ENCODE measurements at places on chromosomes 5 and 9. TPM values are rescaled to one million over a fixed set of nuclear protein-coding genes. Genes with fewer than 3 reads are reported as not detected.

The DMGDH gene
- total RNA-seq = 0.76 TPM

GRCh38 chr9:88355166-88355565 is 33.1 kb upstream of the SPIN1 start:
- no peak for DNase-seq

- no peak for DNase-seq
Observed at GRCh38 chr9:82170866-82171265, 182.3 kb downstream of the SPATA31D1 start.

GRCh38 chr9:8660383-8660782 is 860.8 kb upstream of the DMAC1 start:
- DNase-seq = peak; percentile 22

- DNase-seq = no peak
Observed at GRCh38 chr5:159402856-159403255, 72.6 kb upstream of the IL12B start.

DNA sequence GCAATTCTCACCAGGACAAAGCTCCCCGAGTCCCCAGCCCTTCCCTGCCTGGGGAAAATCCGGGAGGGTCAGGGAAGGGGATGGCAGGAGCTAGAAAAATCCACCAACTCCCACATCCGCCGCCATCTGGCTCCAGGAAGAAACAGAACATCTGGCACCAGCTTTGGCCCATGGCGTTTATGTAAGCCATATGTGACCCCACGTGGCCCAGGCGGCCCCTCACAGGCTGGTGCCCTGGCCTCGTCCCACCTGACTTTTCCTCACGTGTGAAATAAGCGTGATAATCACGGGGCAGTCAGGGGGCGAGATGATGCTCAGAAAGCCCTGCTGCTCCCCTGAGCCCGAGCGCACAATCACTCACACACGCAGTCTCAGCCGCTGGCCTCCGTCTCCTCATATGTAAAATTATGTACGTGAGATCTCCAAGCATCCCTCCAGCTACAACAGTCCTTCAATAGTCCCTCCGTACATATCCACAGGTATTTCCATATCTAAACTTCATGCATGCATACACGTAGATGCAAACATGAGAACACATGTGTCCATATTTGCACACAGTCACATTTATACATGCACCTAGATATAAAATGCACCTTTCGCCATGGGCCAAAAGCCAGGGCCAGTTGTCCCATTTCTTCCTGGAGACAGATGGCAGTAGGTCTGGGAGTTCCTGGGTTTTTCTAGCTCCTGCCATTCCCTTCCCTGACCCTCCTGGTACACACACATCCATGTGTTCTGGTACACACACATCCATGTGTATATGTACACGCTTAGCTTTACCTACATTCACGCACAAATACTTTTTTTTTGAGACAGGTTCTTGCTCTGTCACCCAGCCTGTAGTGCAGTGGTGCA is 28.9 kb downstream of the PLPP7 start:
- DNase-seq = no peak

DNA sequence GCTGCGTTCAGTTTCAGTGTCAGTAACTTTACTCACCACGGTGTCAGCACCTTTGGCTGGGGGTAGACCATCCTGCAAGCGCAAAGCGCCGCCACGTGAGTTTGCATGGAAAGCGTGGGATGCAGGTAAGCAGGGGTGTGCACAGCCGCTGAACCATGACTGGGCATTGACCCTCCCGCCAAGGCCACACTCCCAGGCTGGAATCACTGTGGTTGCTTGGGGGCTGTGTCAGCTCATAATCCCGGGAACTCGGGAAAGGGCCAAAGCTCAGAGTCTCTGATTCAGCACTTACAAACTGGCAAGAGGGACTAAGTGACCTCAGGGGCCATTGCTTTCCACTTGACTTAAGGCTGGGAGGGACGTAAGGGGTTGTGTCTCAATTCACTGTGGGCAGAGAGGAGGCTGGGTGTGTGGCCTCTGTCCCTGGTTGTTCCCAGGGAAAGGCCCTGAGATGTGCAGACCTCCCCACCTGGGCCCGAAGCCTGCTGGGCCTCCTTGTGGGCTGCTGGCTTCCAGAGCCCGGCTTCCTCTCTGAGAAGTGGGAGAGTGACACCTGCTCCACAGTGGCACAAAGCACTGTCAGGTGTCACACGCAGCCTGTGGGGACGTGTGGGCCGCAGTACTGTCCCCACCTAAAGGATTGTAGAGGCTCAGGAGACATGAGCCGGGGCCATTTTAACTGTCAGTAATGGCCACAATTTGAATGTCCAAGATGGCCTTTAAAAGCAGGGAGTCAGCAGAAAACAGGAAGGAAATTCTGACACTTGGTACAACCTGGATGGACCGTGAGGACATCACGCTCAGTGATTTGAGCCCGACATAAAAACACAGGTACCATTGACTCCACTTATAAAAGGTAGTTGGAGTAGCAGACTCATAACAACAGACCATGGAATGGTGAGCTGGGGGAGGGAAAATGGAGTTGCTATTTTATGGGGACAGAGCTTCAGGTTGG is 16.7 kb downstream of the ABO start:
- no peak for DNase-seq

GRCh38 chr5:81265101-81265500 is 32.0 kb downstream of the CKMT2 start:
- no peak for DNase-seq

GRCh38 chr9:111896942-111897600 is 457 bp downstream of the UGCG start:
- DNase-seq = peak; percentile 82

DNA sequence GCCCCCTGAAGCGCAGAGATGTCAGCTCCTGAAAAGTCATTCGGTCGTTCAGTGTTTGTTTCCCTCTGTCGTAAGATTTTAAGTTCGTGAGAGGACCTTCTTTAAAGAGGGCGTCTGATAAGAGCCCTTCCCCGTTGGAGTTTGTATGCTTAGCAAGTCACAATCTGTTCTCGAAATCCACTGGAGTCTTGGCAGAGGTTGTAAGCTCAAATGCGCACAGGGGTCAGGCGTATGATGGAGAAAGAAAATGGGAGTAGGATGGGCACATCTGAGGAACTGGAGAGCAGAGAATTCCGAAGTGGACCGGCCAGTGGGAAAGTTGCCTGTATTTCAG is 710 bp downstream of the HSD17B4 start:
- no peak for DNase-seq

GRCh38 chr9:113548221-113549041 is 84.9 kb downstream of the RGS3 start:
- DNase-seq = peak; percentile 82

- DNase-seq = no peak
Observed at GRCh38 chr5:122996091-122996490, 40.4 kb downstream of the PPIC start.

- no peak for DNase-seq
Observed at GRCh38 chr5:93017849-93018248, 563.2 kb downstream of the NR2F1-AS1 start.

DNA sequence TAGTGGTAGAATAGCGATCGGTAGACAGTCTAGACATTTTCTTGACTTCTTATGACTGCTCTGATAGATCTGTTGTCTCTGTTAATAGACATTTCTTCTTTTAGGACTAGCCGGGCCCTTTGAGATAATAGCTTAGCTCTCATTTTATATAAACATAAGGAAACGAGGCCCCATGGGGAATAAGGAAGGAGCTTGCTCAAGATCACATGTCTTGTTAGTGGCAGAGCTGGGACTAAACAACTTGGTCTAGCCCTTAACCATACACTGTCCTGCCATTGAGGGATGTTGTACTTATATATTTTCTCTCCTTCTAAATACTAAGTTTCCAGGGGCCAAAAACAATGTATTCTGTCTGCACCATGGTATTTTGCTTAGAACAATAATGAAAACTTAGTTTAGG is 140.0 kb downstream of the GCNT1 start:
- no peak for DNase-seq

The SNCAIP gene
- total RNA-seq = 50.6 TPM

DNA sequence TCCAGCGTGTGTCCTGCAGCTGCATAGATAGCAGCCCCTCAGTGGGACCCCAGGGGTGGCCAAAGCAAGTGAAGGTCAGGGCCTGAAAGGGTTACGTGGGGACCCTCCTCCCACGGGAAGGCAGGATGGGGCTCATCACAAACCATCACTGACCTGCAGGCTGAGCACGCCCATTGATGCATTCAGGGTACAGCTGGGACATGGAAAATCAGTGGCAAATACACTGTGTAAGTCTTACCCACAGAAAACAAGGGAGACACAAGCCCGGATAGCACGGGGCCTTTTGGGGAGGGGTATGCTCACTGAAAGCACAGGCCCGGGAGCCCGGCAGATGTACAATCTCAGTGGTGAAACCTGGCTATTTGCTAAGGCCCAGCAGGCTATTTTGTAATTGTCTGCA is 49.1 kb downstream of the SEMA4D start:
- no peak for DNase-seq

DNA sequence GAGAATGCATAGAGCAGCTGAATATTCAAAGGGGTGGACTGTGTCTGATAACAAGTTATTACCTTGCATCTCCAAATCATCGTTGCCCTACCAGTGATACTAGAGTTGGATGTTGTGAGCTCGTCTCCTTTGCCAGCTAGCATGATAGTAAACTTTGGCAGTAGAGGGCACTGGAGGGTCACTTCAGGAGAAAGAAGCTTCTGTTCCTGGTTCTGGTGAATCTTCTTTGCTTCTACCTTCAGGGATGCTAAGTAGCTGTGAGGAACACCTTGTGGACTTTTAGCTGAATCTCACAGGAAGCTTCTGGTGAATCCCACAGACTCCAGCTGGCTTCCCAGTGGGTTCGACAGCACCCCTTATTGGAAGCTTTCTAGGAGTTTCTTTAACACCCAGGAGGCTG is 626.6 kb upstream of the SGCD start:
- no peak for DNase-seq

DNA sequence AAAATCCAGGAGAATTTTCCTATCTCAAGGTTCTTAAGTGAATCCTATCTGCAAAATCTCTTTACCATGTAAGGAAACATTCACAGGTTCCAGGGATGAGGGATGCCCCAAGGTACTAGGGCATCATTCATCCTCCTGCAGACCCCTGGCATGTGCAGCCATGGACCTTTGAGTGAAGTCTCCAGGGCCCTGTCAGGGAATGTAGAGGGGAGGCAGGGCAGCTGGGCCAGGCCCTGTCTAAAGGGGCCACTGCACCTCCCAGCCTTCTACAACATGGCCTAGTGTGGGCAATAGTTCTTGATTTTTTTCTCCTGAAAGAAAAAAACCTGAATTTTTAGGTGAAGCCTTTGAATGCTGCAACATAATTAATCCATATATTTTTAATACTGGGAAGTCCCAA is 63.3 kb downstream of the SEMA4D start:
- no peak for DNase-seq

DNA sequence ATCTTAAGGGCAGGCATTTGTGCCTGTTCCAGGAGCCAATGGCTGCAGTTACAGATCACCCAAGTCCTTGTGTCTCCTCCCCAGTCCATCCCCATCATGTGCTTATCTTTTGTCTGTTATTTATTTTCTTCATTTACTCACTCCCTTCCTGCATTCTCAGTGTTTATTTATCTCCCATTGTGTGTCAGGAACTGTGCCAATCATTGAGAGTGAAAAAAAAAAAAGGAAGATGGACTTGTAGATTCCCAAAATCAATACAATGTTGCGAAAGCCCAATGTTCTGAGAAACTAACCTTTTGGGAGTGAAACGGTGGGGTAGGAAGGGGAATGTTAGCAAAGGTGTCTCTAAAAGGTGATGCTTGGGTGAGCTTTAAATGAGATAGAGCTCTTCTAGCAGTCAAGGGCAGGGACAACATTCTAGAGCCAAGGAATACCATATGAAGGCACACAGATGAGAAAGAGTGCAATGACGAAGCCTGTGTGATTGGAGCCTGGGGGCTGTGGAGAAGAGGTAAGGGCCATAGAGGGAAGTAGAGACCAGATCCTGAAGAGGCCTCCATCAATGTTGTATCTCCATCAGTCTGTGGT is 53.0 kb downstream of the CMYA5 start:
- no peak for DNase-seq

The F12 gene
- 0.89 TPM for total RNA-seq

DNA sequence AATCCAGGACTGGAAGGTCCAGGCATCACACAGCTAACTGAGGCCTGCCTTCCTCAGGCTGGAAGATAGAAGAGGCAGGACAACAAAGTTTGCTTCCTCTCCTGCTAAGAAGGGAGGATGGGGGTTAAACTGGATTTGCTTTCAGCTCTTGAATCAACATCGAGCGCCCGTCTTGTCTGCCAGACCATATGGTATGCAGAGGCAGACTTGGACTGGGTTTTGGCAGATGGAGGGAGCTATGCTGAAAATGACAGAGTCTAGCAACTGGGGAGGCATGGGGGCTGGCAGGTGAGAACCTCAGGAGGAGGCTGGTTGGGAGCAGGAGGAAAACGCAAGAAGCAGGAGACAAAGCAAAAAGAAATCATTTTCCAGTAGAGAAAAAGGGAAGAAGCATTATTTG is 289.5 kb upstream of the IL12B start:
- DNase-seq = no peak
